ENCODE measurements at places on chromosomes 1 and 21.

DNA sequence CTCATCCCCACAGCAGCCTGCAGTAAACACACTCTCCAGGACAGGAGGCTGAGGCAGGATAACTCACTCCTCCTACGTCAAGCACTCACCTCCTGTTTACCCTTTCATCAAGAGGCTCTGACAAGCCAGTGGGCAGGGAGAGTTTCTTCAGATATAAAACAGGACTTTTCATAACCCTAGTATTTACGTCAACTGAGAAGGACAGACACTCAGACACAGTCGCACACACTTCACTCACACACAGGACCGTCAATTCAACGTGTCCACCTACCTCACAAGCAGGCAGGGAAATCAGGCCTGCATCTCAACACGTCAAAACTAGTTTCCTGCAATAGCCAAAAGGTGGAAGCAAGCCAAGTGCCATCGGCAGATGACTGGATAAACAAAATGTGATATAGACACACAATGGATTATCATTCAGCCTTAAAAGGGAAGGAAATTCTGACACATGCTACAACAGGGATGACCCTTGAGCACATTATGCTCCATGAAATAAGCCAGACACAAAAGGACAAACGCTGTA, 48.6 kb downstream of the ITPKB start:
- DNase-seq = no peak

DNA sequence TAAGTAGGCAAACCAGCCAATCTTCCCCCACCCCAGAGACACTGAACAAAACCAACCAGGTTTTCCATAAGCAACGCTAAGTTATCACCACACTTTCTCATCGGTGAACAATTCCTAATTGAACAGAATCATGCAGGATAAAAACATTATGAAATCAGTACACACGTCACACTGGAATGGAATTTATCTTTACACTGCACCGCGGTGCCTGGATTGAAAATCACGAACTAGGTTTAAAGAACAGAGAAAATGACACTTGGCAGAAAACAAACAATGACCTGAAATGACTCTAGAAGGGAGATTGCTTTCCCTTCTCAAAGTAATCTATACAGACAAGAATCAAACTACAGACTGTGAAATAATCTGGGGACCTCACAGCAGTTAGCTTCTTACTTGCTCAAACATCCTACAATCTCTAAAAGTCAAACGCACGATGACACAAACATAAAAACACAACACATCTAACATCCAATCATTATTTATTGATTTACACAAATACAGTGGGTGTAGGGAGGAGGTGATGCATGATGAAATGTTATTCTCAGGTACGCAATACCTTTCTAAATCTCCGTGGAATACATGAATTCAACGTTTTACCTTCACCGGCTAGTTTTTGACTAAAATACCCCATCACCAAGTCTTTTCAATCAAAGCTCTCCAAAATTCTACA, 1.9 kb downstream of the EIF4G3 start:
- no peak for DNase-seq

GRCh38 chr21:18759751-18760161, 356.2 kb upstream of the TMPRSS15 start:
- no peak for DNase-seq

GRCh38 chr1:98385652-98386051, 275.9 kb upstream of the SNX7 start:
- no peak for DNase-seq

DNA sequence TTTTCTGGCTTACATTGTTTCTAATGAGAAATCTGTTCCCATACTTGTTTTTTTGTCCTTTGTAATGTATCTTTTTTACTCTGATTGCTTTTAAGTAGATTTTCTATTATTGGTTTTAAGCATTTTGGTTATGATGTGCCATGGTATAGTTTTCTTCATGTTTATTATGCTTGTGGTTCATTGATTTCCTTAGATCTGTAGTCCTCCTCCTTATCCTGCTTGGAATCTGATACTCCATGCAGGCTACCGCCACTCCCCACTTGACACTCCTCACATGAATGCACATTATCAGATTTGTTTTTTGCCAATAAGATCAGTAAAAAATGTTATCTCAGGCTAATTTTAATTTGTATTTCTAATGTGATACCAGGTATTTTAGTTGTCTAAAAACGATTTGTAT, 20.8 kb downstream of the UROD start:
- DNase-seq = no peak

DNA sequence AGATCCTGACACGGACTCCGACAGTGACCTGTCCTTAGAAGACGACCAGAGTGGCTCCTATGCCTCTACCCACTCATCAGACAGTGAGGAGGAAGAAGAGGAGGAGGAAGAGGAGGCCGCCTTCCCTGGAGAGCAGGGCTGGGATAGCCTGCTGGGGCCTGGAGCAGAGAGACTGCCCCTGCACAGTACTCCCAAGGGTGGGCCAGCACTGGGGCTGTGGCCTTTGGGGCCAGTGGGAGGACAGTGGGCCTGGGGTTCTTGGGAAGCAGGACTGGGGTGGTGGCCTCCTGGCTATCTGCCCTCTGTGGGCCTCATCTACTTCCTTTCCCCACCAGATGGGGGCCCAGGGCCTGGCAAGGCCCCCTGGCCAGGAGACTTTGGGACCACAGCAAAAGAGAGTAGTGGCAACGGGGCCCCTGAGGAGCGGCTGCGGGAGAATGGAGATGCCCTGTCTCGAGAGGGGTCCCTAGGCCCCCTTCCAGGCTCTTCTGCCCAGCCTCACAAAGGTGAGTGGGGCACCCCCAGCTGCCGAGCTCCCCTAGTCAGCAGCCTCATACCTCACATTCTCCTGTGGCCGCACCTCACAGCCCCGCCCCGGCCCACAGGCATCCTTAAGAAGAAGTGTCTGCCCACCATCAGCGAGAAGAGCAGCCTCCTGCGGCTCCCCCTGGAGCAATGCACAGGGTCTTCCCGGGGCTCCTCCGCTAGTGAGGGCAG, 10.0 kb downstream of the PSRC1 start:
- DNase-seq = no peak

DNA sequence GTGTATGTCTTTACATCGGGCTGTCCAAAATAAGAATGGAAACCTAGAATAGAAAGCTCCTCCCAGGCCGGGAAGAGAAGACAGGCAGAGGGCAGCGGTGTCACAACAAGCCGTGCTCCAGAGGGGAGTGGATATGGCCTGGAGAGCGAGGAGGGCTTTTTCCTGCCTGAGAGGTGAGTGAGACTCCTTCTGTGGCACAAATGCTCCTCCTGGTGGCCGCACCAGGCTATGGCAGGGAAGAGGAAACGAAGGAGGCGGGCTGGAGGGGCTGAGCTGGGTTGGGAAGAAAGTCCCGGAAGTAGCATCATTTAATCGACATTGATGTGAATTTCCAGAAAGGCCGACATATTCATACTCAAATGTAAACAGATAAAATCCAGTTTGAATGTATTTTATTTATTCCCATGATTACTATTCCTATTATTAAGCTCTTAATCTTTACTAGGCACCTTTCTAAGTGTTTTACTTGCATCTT, 54.7 kb downstream of the MEF2D start:
- peak; percentile 50 for DNase-seq

DNA sequence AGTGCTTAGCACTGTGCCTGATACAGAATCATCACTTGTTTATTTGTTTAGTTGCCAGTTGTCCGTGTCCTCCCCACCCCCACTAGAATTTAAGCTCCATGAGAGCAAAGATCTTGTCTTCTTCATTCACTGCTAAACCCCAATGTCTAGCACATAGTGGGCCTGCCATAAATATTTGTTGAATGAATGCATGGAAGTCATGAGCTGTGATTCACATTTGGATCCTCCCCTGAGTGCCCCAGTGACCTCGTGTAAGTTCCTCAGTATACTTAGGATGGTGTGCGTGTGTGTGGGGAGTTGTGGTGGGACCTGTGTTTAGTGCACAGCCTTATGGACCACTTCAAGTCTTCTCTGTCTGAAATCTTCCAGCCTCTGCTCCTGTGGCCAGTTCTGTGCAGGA, 23.1 kb downstream of the IER5 start:
- DNase-seq = no peak
